CD4-positive, alpha-beta T cell (primary cell): ENCODE measurements at places on chromosomes 2 and 18. TPM values are rescaled to one million over a fixed set of nuclear protein-coding genes. Genes with fewer than 3 reads are reported as not detected.

The XPO1 gene
- 111 TPM for total RNA-seq

- DNase-seq = no peak
Observed at GRCh38 chr18:22813648-22814328, 119.3 kb upstream of the RBBP8 start.

- no peak for DNase-seq
Observed at GRCh38 chr18:55738483-55739114, 150.6 kb upstream of the TCF4 start.

GRCh38 chr2:158009399-158009798, 92.3 kb upstream of the UPP2 start:
- no peak for DNase-seq

DNA sequence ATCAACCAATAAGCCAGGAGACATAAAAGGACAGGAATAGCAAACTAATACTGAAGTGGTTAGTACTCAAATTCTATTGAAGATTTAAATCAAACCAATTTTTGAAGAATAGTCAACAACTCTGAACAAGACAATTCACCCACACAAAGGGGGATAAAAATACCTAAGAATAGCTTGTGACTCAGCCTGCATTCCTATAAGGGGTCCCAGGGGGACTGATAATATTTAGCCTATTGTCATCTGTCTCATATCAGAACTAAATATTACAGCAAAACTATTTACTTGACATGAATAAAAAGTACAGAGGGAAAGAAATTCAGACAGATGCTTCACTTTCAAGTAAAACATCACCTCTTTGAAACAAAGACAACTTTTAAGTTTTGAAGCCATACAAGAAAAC, 7.7 kb downstream of the ITSN2 start:
- DNase-seq = no peak

- DNase-seq = no peak
Observed at GRCh38 chr2:132503701-132504100, 87.1 kb downstream of the GPR39 start.

- DNase-seq = no peak
Observed at GRCh38 chr2:17482651-17483050, 35.6 kb downstream of the RAD51AP2 start.
